ENCODE measurements at places on chromosomes 2 and 18.

GRCh38 chr2:41207578-41207977 lies 755.7 kb upstream of the SLC8A1 start:
- DNase-seq, result no peak

GRCh38 chr2:140759426-140760156 lies 1371.2 kb downstream of the LRP1B start:
- no peak for DNase-seq

- DNase-seq, result no peak
These were observed 81.3 kb downstream of the SCN3A start for GRCh38 chr2:165122521-165122920.

GRCh38 chr2:165114346-165114939 lies 89.4 kb downstream of the SCN3A start:
- DNase-seq, result no peak

GRCh38 chr2:95063086-95063958 lies 37.8 kb downstream of the MAL start:
- DNase-seq, result no peak

DNA sequence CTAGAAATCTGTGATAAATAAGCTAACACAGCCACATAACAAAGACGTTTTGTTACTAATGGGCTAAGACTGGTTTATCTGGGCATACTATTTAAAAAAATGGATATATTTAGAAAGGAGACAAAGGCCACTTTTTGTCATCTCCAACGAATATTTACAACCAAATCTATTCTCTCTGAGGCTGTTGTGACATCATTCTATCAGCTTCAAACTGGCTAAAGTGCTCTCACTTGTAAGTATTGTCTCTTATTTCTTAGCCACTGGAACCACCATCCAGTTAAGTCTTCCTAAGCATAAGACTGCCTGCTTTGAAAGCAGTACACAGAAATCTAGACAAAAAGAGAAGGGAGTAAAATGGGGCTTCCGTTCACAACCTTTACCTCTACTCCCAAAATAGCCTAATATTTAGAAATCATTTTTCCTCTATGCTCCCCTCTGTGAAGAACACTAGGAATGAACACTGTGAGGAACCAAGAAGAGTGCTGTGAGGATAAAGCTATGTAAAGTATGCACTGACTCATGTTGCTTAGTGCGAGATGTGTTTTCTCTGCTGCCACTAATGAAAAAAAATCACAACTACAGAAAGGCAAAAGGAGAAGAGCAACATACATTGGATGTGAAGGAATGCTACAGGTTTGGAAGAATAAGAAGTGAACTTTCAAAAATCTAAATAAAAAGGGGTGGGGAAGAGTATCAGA lies 264.1 kb downstream of the EXOC6B start:
- no peak for DNase-seq

- no peak for DNase-seq
These were observed 250 bp upstream of the SPEG start for GRCh38 chr2:219434468-219434717.

GRCh38 chr2:74693213-74693612 lies 39.2 kb downstream of the SEMA4F start:
- no peak for DNase-seq

- no peak for DNase-seq
These were observed 10.6 kb upstream of the MC5R start for GRCh38 chr18:13813271-13813849.

- no peak for DNase-seq
These were observed 47.0 kb upstream of the PTH2R start for GRCh38 chr2:208359632-208359986.

- DNase-seq, result no peak
These were observed 3.4 kb upstream of the ZNF892 start for GRCh38 chr2:95203911-95204310.

DNA sequence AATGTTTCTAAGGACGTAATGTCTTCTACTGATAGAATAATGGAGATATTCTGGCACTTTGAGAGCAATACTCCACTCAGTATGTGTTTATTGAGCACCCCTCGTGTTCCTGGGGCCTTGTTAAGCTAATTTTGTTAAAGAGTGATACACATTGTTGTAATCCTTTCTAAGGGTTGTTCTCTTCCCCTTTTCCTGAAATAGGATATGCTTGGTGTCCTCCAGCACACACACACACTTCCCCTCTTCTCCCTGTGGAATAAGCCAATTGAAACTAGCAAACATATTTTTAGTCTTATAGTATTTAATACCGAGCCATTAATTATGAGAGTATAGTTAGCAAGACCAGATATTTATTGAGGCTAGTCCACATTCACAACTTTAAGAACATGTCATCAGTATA lies 114.1 kb downstream of the CRIM1 start:
- no peak for DNase-seq

DNA sequence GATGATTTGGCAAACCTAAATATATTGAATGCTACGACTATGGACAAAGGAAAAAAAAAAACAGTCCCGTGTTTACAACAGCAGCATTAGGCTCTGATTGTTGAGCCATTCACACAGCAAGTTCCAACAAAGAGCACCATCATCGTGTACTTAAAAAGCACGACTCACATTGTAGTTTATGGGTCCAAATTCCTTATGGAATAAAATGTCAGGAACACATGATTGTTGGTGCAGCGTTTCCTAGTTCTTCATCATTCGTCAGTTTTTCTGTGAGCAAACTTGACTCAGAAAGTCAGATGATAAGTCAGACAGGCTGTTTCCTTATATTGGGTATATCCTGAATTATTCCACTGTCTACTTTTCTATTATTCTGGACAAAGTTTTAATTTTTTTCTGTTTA lies 10.0 kb upstream of the KIDINS220 start:
- DNase-seq, result no peak

GRCh38 chr2:111703759-111704158 lies 180.2 kb downstream of the ANAPC1 start:
- no peak for DNase-seq

DNA sequence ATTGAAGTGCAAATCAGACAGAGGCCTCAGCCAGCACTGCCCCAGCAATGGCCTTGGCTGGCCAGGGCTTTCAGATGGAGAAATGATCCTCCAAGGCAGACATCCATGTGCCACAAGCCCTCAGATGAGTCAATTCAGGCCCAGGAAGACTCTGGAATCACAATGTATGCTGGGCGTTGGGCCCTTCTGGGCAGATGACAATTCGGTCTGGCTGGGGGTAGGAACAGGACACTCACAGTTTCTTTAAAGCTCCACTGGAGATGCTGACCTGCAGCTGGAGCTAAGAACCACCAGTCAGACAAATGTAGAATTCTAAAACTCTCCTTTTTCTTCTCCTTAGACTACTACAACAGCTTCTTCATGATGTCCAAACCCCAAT lies 7.1 kb upstream of the CRYGC start:
- no peak for DNase-seq

All from stimulated activated CD4-positive, alpha-beta T cell treated with anti-CD3 and anti-CD28 coated beads, Interleukin-12 subunit alpha, Interleukin-12 subunit beta, amount 100 ng/mL, for 24 hours (primary cell).